ENCODE measurements at places on chromosomes 11 and 22.
A peak's percentile ranks its signal among the peaks of the same experiment; 100 is the strongest.

- no peak for DNase-seq
Observed at GRCh38 chr11:104060004-104060794, 23.8 kb downstream of the DDI1 start.

- no peak for DNase-seq
Observed at GRCh38 chr11:112613051-112613972, 347.9 kb upstream of the NCAM1 start.

GRCh38 chr11:99987821-99988470 lies 699.1 kb upstream of the ARHGAP42 start:
- DNase-seq, result no peak

- peak; percentile 64 for DNase-seq
Observed at GRCh38 chr22:29478326-29479276, 1.4 kb upstream of the NEFH start.

DNA sequence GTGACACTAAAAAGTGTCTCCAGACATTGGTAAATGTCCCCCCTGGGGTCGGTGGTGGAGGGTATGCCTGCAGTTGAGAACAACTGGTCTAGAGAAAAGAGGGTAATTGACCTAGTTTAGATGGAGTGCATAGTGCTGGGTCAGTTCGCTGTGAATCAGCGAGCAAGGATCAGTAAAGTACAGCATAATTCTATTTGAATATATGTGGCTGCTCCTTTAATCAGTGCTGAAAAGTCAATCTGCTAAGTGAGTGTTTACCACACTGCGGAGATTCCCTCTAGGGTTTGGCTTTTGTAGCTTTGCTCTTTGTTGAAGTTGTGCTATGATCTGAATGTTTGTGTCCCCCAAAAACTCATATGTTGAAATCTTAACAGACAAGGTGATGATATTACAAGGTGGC lies 15.0 kb downstream of the CAVIN3 start:
- DNase-seq, result no peak

GRCh38 chr22:24952837-24953383 lies 394 bp downstream of the KIAA1671 start:
- no peak for DNase-seq

All from activated CD8-positive, alpha-beta memory T cell treated with anti-CD3 and anti-CD28 coated beads for 24 hours (primary cell).